ENCODE measurements at places on chromosomes 11 and 22. TPM values are rescaled to one million over a fixed set of nuclear protein-coding genes. Genes with fewer than 3 reads are reported as not detected.

DNA sequence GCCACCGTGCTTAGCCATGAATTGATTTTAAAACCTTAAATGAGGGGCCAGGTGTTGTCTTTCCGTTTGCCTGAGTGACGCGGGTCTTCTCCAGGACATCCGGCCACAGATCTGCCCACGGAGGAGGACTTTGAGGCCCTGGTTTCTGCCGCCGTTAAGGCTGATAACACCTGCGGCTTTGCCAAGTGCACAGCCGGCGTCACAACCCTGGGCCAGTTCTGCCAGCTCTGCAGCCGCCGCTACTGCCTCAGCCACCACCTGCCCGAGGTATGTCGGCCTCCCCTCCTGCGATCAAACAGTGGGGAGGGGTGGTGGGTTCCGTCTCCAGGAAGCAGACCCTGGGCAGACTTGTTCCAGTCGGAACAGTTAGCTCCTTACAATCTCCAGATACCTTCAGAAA, 34.4 kb downstream of the IGHMBP2 start:
- no peak for DNase-seq

- DNase-seq, result no peak
Observed at GRCh38 chr11:394858-395655, 1.0 kb downstream of the PKP3 start.

- no peak for DNase-seq
Observed at GRCh38 chr11:123375832-123376231, 54.2 kb upstream of the GRAMD1B start.

GRCh38 chr22:23278883-23279675, 98.8 kb downstream of the BCR start:
- peak; percentile 33 for DNase-seq

- no peak for DNase-seq
Observed at GRCh38 chr11:105032495-105032894, 2.4 kb downstream of the CASP1 start.

DNA sequence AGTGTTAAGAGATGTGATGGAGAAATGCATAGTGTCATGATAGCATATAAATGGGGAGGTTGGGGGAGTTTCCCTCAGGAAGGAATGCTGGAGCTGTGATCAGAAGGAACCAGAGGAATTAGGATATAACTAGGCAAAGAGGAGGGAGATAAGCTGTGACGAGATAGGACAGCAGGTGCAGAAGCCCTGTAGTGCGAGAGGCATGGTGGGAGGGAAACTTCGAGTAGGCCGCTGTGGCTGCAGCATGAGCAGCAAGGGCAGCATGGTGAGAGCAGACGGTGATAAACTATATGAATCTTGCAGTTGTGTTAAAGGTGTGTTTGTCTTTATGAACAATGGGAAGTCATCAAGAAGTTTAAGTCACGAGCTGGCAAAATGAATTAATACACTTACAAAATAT, 109.9 kb downstream of the EMSY start:
- no peak for DNase-seq

GRCh38 chr11:83401506-83402225, 115.5 kb upstream of the CCDC90B start:
- no peak for DNase-seq

DNA sequence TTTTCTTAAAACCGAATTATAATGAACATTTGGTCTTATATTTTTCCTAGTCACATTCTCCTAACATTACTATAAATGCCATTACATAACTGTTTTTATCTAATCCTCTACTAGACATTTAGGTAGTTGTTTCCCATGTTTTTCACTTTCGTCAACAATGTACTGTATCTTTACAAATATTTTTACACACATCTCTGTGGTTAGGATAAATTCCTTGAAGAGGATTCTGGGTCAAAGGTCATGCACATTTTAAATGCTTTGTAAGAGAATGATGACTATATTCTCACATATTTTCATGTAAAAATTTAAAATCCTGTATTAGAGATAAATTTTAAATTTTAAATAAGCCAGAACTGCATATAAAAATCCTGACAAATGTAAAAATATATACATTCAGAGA, 61.3 kb upstream of the CLNS1A start:
- DNase-seq, result no peak

Gene GPR83
- total RNA-seq, result not detected

Gene HEPHL1
- total RNA-seq, result not detected

Gene CASP12
- total RNA-seq, result 5.9 TPM

Gene BARX2
- total RNA-seq, result not detected

Gene F2
- not detected for total RNA-seq

Gene OR51I1
- not detected for total RNA-seq

Gene FAU
- total RNA-seq, result 180 TPM

Gene NXPE4
- not detected for total RNA-seq

Gene OR2D2
- not detected for total RNA-seq
